ENCODE measurements at places on chromosomes 7 and 10.
A peak's percentile ranks its signal among the peaks of the same experiment; 100 is the strongest.

DNA sequence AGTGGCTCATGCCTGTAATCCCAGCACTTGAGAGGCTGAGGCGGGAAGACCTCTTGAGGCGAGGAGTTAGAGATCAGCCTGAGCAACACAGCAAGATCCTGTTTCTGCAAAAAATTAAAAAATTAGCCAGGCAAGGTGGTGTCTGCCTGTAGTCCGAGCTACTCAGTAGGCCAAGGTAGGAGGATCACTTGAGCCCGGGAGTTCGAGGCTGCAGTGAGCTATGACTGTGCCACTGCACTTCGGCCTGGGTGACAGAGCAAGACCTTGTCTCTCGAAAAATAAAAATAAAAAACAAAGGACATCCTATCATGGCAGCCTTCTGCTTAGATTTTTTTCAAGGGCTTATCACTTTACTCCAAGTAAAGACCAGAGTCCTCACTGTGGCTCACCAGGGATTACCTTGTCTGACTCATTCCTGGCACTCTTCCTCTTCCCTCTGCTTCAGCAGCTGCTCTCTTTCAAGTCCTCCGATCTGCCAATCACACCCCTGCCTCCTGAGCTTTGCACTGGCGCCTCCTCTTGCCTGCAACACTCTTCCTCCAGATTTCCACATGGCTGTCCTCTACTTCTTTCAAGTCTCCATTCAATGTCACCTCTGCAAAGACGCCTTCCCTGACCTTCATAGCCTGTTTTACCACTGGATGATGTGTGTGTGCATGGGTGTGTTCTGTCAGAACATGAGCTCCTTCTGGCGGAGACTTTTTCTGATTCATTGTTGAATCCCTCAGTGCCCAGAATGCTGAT is 7.7 kb downstream of the PRTFDC1 start:
- peak; percentile 64 for DNase-seq

DNA sequence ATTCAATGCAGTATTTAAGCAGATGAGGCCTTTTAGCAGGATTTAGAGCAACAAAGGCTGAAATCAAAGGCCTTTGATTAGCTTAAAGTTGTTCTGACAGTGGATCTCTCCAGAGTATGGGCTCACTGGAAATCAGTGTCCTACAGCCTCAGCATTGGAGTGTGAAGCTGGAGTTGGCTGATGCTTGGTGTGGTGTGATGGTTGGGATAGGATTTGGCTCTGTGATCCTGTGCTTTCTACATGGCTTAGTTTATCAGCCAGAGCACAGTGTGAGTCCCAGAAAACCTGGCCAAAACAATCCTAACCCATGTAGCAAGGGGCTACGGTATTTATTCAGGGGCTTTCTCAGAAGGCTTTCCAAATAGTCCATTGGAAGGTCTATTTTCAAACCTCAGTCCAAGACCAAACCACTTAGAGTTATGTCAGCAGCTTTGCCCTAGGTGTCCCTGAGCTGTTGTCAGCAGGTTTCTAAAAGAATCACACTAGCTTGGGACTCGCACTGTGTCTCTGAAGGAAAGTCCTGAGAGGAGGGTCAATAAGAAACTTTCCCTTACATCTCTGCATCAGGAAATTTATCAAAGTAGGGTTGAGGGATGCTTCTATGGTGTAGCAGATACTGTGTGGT is 65.4 kb upstream of the ANKRD1 start:
- DNase-seq, result no peak

- no peak for DNase-seq
Measured at GRCh38 chr7:35596061-35596460, 98.9 kb downstream of the HERPUD2 start.

DNA sequence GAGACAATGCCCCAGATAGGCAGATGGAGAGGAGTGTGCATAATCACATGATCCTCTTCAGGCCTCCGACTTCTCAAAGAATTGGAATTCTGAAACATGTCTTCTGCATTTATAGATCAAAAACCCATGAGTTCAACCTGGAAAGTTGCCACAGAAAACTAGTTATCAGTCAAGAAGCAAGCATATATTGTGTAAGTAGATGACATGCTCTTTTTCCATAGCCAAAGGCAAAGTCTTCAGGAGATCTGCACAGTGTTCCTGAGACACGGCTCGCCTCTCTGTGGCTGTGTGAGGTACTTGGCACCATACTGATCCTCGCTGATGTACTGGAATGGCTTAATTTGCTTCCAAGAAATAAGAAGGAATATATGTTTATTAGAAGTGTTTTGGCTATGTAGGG is 213.5 kb upstream of the MKI67 start:
- no peak for DNase-seq

- no peak for DNase-seq
Measured at GRCh38 chr7:33900501-33900900, 4.8 kb upstream of the BMPER start.

- DNase-seq, result no peak
Measured at GRCh38 chr10:88413412-88413811, 169.7 kb downstream of the RNLS start.

GRCh38 chr7:106720641-106721040 is 59.7 kb upstream of the CCDC71L start:
- DNase-seq, result no peak
